Placental epithelial cell (primary cell): ENCODE measurements at places on chromosomes 7 and 10. TPM values are rescaled to one million over a fixed set of nuclear protein-coding genes. Genes with fewer than 3 reads are reported as not detected.

Gene FGFBP3
- 0.11 and 1.2 TPM in 2 replicates for total RNA-seq

Gene ERVW-1
- not detected in 2 replicates for total RNA-seq

Gene GTPBP4
- total RNA-seq: 16.7 and 21.6 TPM in 2 replicates

Gene LIPK
- not detected in 2 replicates for total RNA-seq

Gene NME8
- not detected in 2 replicates for total RNA-seq

Gene TFPI2
- 0.79 and 1.1 TPM in 2 replicates for total RNA-seq

Gene GPR15LG
- total RNA-seq: not detected in 2 replicates

Gene CCDC146
- 0.43 and 2.0 TPM in 2 replicates for total RNA-seq

Gene POMZP3
- total RNA-seq: 4.7 and 7.1 TPM in 2 replicates

Gene H2BK1
- not detected in 2 replicates for total RNA-seq

Gene AIFM2
- 1.3 and 2.0 TPM in 2 replicates for total RNA-seq

Gene SPAG6
- not detected in 2 replicates for total RNA-seq

Gene SERPINE1
- 183 and 2,094 TPM in 2 replicates for total RNA-seq

Gene PON1
- total RNA-seq: not detected in 2 replicates

Gene SFXN2
- 2.9 and 4.3 TPM in 2 replicates for total RNA-seq

Gene NXPH1
- not detected in 2 replicates for total RNA-seq

Gene DOCK1
- 71.5 and 124 TPM in 2 replicates for total RNA-seq

Gene TSPAN12
- 5.2 and 6.3 TPM in 2 replicates for total RNA-seq

Gene CLDN4
- 216 and 226 TPM in 2 replicates for total RNA-seq

Gene TDRD1
- total RNA-seq: 0.39 and 2.0 TPM in 2 replicates

Gene GPR26
- total RNA-seq: not detected in 2 replicates

Gene CUTC
- total RNA-seq: 6.8 and 11.8 TPM in 2 replicates

Gene ATRNL1
- total RNA-seq: 0.22 and 0.39 TPM in 2 replicates

Gene GPC2
- total RNA-seq: 2.7 and 3.1 TPM in 2 replicates

Gene EVX1
- total RNA-seq: not detected in 2 replicates

Gene TMEM229A
- not detected in 2 replicates for total RNA-seq

Gene PRXL2A
- total RNA-seq: 0.39 and 0.98 TPM in 2 replicates
